ENCODE measurements at places on chromosomes 3 and 15.

DNA sequence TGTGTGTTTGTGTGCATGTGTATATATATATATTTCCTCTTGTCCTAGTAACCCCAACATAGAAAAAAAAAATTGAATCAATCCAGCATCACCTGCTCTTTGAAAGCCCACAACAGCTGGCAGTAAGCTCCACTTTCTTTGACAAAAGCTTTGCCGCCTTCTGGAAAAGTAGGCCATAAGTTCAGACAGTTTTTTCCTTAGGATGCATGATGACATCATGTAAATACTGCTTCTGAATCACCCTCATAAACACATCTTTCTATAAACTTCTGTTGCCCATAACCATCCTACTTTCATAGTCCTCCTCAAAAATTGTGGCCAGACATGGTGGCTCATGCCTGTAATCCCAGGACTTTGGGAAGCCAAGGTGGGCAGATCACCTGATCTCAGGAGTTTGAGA is 67.4 kb downstream of the CSNK1G1 start:
- no peak for DNase-seq

DNA sequence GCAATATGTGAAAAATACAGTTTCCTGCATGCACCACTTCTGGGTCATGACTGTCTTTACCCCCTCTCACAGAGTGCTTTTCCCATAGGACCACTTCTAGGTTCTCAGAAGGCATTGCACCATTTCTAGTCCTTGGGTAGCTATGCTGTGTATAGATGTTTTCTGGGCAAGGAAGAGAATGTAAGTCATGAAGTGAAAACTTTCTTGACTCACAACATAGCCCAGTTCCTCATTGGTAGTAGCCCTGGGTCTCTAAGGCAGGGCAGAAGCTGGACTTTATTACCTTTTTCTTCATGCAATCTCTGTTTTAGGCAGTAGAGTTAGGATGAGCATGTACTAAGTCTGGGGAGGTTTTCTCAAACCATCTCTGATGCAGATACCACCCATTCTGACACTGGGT is 203.1 kb downstream of the EPHB1 start:
- no peak for DNase-seq

DNA sequence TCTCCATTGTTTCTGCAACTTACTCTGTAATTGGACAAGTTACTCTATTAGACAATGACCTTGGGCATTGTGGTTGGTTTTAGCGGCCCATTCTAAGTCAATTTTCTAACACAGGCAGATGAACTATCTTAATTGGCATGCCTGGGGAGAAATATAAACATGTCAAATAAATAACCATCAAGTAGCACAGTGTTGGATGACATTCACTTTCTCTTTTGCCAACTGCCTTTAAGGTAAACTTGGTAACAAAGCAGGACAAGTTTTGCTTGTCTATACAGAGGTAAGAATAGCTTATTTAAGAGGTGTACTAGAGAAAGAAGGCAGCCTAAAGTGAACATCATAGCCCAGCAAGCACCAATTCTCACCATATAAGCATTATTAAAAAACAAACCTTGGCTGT is 599.6 kb downstream of the GBE1 start:
- DNase-seq = no peak

DNA sequence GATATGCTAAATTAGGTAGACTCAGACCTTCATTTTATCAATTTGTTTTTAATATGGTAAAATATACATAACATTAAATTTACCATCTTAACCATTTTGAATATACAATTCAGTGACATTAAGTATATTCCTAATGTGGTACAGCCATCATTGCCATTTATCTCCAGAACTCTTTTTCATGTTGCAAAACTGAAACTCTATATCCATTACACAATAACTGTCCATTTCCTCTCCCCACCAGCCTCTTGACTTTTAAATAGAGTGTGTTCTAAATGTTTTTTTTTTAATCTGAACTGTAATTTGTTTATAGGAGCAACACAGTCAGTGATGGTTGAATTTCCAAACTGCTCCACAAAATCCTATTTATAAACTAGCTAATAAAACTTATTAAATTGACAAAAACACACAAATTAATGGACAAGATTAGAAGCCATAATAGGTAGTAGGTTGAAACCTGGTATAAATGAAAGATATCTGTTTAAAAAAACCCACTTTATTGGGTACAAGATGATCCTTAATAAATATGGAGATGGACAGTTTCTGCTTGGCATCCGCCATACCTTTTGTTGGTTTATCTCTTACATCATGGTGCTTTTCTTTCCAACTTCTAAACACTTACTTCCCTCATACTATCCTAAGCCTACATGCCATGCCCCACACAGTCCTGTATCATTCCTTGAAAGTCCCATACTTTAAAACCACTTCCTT is 142.4 kb downstream of the ZPLD1 start:
- DNase-seq = no peak

DNA sequence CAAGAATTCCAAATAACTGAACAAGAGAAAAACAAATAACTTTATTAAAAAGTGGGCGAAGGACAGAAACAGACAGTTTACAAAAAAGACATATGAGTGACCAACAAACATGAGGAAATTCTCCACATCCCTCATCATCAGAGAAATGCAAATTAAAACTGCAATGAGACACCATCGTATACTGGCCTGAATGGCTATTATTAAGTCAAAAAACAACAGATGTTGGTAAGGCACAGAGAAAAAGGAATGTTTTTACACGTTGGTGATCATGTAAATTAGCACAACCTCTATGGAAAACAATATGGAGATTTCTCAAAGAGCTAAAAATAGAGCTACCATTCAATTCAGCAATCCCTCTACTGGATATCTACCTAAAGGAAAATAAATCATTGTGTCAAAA is 1260.4 kb upstream of the ALCAM start:
- no peak for DNase-seq

DNA sequence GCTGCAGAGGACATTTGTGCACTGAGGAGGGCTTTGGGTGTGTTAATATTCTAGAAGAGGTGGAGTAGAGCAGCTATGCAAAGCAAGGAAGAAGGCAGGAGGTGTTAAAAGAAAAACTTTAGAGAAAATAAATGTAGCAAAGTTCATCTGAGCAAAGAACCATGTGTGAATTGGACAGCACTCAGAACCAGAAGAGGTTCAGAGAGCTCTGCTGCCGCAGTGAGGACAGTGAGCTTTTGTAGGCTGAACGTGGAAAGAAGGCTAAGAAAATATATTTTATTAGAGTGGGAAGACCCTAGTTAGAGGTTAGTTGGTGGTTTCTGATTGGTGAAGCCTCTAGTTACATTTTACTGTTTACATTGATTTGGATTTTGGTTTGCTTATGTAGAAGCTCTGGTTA is 50.7 kb downstream of the ST6GAL1 start:
- DNase-seq = no peak

- DNase-seq = no peak
Observed at GRCh38 chr3:133040696-133041523, 2.7 kb downstream of the TMEM108 start.

DNA sequence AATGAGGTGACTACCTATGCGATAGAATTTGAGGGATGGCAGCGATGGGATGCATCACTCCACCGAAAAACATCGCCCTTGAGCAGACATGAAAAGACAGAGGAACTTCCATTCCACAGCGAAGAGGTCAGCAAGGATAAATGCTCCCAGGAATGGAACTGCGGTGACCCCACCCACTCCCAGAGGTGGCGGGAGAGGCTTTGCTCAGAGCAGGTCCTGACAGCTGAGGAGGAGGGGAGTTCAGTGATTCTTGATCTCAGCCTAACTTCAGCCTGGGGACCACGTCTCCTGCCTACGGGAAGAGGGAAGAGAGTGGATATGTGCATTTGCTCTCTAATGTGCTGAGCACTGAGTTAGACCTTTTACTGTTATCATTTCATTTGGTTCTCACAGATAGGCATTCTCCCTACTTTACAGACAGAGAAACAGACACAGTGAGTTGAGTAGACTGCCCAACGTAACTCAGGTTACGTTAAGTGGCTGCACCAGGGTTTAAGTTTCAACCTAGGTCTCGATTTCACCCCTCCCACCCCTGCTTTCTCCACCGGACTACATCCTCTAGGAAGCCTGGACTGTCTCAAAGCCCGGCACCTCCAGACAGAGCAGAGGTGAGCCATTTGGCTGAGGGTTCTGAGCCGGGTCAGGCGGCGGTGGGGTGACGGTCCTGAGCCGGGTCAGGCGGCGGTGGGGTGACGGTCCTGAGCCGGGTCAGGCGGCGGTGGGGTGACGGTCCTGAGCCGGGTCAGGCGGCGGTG is 170.0 kb downstream of the RAB11A start:
- no peak for DNase-seq

DNA sequence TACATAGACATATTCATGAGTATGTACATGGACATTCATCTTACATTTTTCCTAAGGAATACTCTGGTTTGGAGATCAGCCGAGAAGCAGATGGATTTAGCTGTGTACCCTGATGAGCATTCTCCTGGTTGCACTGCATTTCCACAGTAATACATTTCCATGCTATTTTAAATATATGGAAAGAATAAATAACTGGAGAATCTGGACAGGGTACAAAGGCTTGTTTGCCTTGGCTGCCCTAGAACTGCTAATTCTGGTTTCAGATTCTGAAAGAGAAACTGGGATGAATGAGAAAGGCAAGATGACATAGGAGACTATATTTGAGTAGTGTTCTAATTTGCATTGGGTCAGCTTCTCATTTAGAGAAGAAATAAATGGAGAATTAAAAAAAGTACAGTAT is 190.8 kb upstream of the FAM3D start:
- no peak for DNase-seq

DNA sequence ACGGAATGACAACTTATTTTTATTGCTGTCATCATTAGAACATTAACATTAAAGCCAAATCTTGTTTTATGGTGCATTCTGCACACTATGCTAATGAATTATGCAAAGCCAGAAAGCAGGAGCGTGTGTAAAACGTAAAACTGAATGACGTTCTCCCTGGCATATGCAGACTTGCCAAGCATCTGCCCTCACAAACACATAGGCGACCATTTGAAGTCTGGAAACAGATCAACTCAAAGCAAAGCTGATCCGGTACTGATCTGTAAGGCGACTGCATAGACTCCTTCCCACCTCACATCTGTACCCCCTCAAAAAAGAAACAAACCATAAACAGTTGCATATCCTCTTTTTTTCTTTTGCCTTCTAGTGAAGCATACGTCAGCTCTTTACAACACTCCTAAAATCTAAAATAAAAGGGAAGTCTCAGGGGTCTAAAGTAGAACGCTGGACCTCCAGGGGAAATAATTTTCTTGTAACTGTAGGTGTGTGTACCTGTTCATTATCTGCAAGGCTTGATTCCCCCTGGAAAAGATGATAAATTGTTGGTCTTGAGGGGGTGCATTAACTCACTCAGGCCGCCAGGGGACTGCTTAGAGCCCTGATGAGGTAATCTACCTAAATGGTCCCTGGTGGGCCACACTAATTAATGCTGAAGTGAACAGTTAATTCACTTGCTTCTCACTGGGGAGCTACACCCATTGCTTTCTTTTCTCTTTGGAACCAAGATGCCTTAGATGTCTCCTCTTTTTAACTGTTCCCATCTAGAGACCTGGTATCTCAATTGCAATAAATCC is 231.4 kb downstream of the CDIN1 start:
- no peak for DNase-seq

DNA sequence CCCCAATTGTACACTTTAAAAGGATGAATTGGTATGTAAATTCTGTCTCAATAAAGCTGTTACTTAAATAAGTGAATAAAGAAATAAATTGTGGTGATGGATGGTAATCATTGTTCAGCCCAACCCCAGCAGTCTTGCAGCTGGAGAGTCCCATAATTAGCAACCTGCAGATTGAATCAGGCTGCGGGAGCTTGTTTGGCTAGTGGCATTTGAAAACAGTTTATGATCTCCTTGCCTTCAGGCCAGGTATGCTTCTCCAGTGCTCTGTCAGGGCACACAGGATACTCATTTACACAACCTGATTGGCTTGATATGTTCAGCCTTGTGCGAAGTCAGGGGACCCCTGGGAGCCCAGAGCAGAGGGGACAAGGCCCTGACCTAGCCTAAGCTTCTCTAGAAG is 16.5 kb upstream of the TSEN2 start:
- no peak for DNase-seq

Measured in esophagus squamous epithelium (tissue), 5 donors.